ENCODE measurements at places on chromosomes 1 and 21.

DNA sequence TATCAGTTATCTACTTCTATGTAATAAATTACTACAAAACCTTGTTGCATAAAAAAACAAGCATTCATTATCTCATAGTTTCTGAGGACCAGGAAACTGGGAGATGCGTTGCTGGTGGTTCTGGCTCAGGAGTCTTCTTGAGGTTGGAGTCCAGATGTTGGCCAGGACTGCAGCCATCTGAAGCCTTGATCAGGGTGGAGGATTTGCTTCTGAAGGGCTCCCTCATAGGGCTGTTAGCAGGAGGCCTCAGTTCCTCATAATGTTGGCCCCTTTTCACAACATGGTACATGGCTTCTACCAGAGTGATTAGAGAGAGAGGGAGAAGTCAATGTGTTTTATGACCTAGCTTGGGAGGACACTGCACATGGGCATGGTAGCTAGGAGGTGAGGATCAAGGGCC, 137.4 kb downstream of the CNIH3 start:
- no peak for DNase-seq

GRCh38 chr1:221708987-221709386, 32.9 kb downstream of the DUSP10 start:
- DNase-seq = no peak

GRCh38 chr1:20593756-20594155, 4.9 kb downstream of the CDA start:
- no peak for DNase-seq

GRCh38 chr1:32353886-32354570, 8.3 kb downstream of the FAM229A start:
- DNase-seq = no peak

DNA sequence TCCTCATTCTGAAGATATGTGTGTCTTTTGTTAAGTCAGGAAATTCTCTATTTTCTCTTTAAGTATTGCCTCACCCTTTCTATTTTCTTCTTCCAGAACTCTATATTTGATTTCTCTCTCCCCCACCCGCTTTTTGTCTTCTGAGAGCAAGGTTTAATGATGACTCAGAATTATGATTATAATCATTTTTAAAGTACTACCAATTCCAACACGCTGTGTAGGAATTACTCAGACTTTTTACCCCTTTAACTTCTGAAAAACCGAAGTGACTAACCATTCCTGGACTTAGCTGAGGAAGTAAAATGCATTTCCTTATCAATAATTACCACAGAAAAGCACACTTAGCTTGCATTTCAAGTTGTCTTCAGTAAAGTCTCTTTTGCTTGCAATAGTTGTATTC, 20.8 kb upstream of the SCYL3 start:
- no peak for DNase-seq

GRCh38 chr1:1074631-1075147, 583 bp upstream of the RNF223 start:
- no peak for DNase-seq

DNA sequence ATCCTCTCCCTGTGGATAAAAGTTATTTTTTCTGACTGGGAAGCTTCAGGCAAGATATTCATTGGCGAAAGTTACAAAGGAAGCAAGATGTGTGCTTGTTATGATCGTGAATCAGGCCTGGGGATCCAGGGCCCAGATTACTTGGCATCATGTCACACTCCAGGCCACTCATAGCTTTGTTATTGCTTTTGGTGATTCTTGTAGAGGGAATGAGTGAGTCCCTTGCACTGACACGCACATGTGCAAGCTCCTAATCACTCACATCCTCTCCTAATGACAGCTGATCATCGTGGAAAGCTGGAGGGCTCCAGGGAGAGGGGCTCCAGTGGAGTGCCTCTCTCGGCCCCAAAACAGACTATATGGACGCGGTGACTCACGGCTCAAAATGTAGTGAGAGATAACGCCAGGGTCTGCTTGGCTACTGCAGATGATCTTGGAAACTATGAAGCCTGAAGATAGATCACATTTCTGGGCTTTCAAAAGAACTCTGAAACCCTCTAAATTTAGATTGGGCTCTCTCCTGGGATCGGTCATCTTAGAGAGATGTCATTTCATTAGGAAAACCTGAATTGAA, 481.1 kb upstream of the USP24 start:
- peak; percentile 33 for DNase-seq

DNA sequence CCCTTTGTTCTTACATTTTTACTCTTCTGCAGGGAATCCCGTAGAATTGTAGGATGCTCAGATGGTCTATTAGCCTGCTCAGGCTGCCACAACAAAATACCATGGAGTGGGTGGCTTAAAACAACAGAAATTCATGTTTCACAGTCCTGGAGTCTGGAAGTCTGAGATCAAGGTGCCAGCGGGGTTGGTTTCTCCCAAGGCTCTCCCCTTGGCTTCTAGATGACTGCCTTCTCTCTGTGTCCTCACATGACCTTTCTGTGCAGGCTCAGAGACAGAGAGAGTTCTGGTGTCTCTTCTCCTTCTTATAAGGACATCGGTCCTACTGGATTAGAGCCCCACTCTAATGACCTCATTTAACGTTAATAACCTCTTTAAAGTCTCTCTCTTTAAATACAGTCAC, 41.7 kb downstream of the HUNK start:
- DNase-seq = no peak

DNA sequence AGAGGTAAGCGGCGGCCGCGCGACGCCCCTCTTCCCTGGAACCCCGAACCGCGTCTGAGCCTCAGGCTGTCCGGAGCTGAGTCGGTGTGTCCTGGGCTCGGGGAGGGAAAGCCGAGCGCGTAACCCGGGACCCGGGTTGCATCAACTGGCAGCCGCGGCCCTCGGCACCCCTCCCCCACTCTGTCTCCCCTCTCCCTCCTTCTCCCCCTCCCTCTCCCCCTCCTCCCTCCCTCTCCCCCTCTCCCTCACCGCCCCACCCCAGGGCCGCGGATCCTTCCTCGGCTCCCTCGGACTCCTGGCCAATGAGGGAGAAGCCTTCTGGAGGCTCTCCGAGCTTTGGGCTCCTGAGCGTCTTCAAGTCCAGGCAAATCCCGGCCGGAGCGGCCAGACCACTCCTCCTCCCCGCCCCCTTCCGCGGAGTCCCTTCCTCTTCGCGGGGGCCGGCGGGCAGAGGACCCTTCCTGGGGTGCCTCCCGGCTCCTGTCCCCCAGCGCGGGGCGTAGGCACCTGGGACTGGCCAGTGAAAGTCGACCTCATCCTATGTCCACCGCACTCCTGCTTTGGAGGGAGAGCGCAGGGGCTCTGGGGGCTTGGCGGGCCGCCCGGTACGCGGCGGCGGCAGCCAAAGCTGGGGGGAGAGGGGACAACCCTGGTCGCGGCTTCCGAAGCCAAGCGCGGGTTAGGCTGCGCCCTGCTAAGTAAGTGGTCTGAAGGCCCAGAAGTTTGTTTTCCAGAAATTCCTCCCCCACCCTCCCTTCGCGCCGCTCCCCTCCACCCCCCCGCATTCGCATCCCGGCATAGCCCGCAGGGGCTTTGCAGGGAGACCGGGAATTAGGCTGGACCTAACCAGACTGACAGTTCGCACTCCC, 850 bp downstream of the SESN2 start:
- DNase-seq = peak; percentile 61

GRCh38 chr21:45494851-45495680, 47.2 kb downstream of the SLC19A1 start:
- DNase-seq = no peak

DNA sequence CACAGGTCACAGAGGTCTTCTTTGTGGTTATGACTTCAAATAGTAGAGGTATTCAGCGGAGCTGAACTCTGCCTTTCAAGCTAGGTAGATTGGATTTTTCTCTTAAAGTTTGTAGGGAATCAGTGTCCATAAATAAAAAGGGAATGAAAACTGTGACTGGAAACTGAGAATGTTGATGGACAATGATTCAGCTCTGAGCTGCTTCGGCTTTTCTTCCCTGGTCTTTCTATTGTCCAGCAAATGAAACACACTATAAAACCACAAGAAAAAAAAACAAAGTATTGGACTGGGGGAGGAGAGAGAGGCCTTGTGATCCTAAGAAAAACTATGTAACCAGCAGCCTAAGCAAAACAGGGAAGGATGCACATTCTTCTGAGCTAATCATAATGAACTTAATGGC, 11.1 kb downstream of the TNNI3K start:
- no peak for DNase-seq

GRCh38 chr1:54475357-54475881, 69.2 kb upstream of the SSBP3 start:
- no peak for DNase-seq

GRCh38 chr1:8800416-8800815, 17.0 kb downstream of the RERE start:
- DNase-seq = no peak

DNA sequence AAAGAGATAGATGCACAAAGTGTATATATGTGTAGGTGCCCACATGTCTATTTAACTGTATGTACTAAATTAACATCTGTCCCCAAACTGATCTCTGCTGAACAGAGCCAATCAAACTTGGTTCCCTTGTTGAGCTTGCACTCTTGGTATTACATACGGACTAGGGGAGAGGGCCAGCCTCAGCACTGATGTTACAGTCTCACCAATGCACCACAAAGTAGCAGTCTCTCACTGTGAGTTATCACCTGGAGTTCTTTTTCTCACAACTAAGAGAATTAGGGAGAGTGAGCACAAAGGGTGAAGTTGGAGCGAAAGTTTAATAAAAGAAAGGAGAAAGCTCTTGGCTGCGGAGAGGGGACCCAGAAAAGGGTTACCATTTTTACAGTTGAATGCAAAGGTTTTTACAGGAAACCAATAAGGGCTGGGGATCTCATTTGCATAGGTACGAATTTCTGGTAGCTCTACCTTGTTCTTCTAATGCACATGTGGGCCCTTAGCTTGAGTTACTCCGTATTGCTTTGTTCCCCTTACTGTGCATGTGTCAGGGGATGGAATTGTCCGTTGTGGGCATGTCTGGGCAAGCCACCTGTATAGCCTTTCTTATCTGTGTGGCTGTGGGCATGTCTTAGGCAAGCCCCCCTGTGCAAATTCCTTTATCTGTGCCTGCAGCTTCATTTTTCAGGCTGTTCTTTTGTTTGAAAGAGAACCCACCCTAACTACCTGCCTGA, 13.3 kb upstream of the CHI3L2 start:
- no peak for DNase-seq

- DNase-seq = no peak
Observed at GRCh38 chr1:244269169-244269568, 182.5 kb downstream of the ADSS2 start.

- no peak for DNase-seq
Observed at GRCh38 chr1:232810856-232811255, 5.6 kb downstream of the MAP10 start.

DNA sequence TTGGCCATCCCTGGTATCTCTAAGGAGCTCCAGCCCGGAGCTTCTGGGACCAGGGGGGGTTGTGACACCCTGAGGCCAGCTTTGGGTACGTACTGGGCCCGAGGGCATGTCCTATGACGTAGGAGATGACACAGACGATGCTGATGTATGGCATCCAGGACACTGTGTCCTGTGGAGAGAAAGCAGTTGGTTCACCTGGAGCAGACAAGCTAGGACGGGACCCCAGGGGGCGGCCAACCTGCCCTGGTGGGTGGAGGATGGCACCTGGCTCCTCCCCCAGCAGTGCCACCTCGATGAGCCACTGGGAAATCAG, 12.1 kb upstream of the SLC2A7 start:
- DNase-seq = no peak

- DNase-seq = peak; percentile 68
Observed at GRCh38 chr1:214990619-214991018, 91.9 kb upstream of the KCNK2 start.

DNA sequence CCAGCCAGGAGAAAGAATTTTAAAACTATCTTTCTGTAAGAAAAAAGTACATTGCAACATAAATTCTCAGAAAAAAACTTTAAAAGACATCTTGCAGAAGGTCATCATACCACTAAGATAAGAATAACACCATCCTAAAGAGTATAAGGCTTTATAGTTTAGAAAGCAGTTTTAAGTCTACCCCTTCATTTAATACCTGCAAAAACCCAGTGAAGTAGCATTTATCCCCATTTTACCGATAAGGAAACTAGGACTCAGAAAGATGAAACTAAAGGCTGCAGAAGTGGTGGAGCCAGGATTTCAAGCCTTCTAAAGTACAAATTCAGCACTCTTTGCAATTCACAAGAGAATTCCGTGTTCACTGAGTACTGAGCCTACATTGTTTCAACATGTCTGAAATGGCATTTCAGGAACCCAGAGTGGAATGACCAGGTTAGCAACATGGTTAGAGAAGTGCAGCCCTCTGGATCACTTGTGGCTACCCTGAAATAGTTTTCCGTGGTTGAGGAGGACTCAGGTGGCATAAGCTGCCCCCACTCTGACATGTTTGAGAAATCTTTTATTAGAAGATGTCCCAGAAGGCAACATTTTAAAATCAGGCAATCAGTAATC, 6.7 kb downstream of the MYCL start:
- DNase-seq = no peak

GRCh38 chr1:173212952-173213491, 5.9 kb upstream of the TNFSF4 start:
- DNase-seq = no peak

GRCh38 chr1:27567971-27568299, 36.0 kb downstream of the AHDC1 start:
- DNase-seq = no peak

- DNase-seq = no peak
Observed at GRCh38 chr1:206779638-206780037, 7.3 kb upstream of the IL10 start.

DNA sequence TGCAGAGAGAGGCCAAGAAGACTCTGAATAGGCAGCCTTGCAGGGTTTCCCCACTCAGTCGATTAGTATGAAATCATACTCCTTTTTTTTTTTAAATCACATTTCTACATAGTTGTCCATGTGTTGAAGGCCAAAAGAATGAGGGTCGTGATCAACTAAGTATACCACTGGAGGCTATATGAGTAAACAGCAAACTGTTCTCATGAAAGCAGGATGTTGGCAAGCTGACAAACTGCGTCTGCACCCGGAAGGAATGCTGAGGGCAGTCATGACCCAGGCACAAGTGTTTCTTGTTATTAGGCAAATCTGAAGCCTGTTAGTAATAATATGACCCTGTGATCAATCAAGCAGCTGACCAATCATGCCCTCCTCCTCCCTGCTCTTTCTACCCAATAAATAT, 213.2 kb downstream of the USH2A start:
- DNase-seq = no peak

GRCh38 chr1:86470859-86471258, 2.1 kb downstream of the CLCA1 start:
- no peak for DNase-seq

GRCh38 chr1:184465489-184466146, 78.8 kb downstream of the C1orf21 start:
- no peak for DNase-seq

DNA sequence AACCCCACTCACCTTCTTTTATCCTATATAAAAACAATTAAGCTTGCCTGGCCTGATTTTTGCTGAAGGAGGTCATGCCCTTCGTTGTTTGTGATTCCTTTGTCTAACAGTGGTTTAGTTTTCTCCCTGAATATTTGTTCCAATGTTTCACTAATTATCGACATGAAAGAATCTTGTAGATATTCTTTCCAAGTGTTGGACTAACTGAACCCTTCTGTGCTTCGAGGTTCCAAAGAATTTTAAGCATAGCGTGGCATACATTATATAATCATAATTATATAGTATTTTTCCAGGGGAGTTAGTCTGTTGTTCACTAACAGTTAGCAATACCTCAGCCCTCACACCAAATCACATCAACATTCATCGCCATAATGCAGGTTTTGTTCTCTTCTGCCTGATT, 418.9 kb upstream of the ADGRL2 start:
- no peak for DNase-seq

- DNase-seq = no peak
Observed at GRCh38 chr1:163813251-163813650, 491.5 kb downstream of the NUF2 start.
